ENCODE measurements at places on chromosomes 2 and 18.
A peak's percentile ranks its signal among the peaks of the same experiment; 100 is the strongest.

- peak; percentile 73 for DNase-seq
Observed at GRCh38 chr2:54103454-54104314, 11.7 kb upstream of the ACYP2 start.

- no peak for DNase-seq
Observed at GRCh38 chr2:228509021-228509420, 327.5 kb upstream of the SPHKAP start.

- DNase-seq = peak; percentile 37
Observed at GRCh38 chr2:138244501-138244925, 257.1 kb upstream of the SPOPL start.

- no peak for DNase-seq
Observed at GRCh38 chr2:19835781-19836281, 66.0 kb downstream of the TTC32 start.

DNA sequence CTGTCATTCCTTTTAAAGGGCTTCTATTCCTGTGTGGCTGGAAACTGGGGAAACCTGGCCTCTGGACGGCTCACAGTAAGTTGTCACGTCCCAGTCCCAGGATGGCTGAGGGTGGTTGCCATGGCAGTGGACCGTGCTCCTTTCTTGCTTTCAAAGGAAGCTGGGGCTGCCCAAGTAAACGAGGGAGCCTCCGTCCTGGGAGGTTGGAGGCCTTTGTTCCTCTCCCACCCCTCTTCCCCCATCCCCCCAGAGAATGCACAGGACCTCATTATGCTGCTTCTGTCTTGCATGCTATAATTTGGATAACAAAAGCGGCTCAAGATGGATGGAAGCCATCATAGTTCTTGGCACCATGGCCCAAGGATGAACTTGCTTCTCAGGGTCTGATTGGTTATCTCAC, 325.5 kb upstream of the HS6ST1 start:
- no peak for DNase-seq

- DNase-seq = no peak
Observed at GRCh38 chr2:218290316-218291261, 1.7 kb downstream of the TMBIM1 start.

DNA sequence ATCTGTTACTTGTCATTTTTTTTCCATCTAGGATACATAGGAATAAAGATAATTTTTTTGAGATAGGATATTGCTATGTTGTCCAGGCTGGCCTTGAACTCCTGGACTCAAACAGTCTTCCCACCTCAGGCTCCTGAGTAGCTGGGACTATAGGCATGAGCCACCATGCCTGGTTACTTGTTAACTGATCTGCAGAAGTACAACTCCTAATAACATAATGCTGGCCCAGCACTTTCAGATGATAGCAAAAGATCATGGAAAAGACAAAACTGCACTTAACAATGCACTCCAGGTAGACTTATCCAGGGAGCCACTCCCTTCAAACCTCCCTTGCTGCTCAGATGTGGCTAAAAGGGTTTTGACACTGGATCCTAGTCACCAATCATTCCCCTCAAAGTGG, 11.4 kb upstream of the CTDP1 start:
- DNase-seq = no peak

- DNase-seq = peak; percentile 76
Observed at GRCh38 chr2:141384676-141385075, 746.1 kb downstream of the LRP1B start.

DNA sequence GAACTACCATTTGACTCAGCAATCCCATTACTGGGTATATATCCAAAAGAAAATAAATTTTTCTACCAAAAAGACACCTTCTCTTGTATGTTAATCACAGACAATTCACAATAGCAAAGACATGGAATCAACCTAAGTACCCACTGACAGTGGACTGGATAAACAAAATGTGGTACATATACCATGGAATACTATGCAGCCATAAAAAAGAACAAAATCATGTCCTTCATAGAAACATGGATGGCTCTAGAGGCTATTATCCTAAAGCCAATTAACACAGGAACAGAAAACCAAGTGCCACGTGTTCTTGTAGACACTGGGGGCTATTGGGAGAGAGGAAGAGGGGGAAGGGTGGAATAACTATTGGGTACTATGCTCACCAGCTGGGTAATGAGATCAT, 27.7 kb downstream of the FLACC1 start:
- no peak for DNase-seq

GRCh38 chr18:10400534-10401307, 53.7 kb upstream of the APCDD1 start:
- DNase-seq = no peak

DNA sequence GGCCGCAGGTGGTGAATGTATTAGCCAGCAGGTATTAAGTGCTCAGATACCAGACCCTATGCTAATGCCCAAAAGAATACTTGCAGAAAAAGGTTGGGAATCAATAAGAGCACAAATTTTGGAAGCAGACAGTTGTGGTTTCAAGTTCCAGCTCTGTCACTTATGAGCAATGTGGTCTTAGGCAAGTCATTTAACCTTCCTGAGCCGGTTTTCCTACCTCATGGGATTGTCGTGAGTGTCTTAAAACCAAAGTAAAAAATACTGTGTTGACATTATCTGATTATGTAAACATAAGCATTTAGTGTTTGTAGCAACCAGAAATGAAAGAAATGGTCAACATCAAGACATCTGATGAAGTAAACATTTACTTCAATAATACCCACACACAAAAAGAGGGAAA, 93.0 kb upstream of the CHST9 start:
- no peak for DNase-seq

DNA sequence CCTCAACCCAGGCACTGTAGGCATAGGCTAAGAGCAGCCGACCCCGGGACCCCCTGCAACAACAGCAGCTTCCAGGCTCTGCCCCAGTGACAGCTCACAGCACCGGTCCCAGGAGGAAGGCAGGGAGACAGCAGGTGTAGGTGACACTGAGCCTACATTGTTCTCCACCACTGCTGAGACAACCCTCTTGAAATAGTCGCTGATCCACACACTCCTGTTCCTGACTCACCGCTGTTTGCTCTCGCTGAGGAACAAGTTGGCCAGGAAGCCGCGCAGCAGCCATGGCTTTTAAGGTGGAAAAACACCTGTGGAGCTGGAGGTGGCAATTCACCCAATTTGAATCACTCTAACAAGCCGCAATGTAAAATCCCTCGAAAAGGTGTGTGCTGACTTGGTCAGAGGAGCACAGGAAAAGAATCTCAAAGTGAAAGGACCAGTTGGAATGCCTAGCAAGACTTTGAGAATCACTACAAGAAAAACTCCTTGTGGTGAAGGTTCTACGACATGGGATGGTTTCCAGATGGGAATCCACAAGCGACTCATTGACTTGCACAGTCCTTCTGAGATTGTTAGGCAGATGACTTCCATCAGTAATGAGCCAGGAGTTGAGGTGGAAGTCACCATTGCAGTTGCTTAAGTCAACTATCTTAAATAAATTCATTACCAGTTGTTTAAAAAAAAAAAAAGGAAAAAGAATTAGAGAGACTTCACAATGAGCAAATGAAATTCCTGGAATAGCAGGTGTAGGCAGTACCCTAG, 167.5 kb downstream of the ARL4C start:
- DNase-seq = no peak

Measured in iris pigment epithelial cell (primary cell).